Fibroblast of skin of right quadriceps (primary cell): ENCODE measurements at places on chromosomes 7 and 10.

GRCh38 chr7:90267263-90267858 is 22.4 kb downstream of the CFAP69 start:
- no peak for DNase-seq

- DNase-seq = no peak
Observed at GRCh38 chr10:7601023-7601656, 65.6 kb downstream of the ITIH5 start.

- peak; percentile 96 for DNase-seq
Observed at GRCh38 chr10:50605269-50605950, 18.3 kb downstream of the SGMS1 start.

GRCh38 chr7:54550471-54550870 is 8.3 kb downstream of the VSTM2A start:
- DNase-seq = no peak

DNA sequence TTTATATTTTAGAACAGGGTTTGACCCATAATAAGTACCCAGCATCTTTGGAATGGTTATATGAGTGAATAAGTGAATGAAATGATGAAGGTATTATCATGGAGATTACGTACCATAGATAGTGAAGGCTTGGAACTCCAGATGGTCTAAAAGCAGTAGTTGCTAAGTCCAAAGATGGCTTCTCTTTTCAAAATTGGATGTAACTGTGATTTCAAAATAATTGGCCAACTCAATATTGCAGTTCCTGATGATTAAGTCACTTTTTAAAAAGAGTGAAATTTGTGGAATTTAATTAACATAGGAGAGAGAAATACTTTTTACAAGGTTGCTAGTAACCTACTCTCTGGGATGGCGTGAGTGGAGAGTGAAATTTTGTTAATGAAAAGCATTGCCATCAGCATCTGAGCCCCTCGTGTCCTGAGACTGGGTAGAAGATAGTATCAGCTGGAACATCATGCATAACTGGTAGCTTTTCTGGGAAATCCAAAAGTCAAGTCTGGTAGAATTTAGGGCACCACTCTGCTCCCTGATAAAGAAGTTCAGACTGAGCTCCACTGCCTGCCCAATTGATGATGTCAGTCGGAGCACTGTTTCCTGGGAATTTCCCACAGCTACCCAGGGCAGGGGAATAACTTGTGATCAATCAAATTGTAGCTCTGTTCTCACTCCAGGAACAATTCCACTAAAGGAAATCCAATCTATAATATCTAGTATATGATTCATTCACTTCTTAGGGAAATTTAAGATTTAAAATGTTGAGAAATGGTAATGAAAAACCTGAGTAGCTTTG is 3.2 kb downstream of the GPR141 start:
- DNase-seq = no peak

DNA sequence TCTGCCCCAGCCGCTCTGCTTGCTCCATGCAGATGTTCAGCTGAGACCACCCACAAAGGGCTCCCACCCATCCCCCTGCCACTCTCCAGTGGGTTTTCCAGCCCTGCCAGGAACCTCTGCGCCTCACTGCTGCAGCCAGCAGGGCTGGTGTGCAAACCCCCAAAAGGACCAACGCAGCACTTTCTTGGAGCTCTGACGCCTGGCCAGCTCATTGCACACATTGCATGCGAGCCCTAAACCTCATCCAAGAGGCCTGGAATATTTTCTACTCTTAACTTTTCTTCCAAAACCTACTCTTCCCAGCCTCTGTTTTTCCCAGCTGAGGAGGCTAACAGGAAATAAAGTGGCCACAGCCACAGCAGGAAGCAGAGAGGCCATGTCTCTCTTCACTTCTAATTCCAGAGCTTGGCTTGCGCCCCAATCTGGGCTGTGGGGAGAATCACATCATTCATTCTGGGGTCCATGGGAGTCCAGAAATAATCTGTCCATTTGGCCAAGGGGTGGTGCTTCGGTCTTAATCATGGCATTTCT is 4.6 kb upstream of the FAM170B start:
- DNase-seq = peak; percentile 90

DNA sequence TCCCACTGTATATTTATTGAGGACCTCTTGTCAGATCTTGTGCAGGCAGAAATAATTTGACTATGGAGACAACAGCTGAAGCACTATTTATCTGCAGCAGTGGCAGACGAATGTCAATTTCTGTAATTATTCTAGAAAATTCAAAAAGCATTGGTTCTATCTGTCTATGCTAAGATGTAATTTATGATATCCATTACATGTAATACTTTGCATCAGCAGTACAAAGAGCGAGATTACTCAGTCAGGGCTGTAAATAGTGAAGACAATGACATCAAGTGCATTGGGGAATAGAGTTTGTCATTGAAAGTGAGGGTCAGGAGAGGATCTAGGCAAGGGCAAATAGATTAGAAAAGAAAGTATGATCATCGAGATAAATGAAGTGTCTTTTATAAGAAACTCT is 508.2 kb downstream of the ZWINT start:
- no peak for DNase-seq

DNA sequence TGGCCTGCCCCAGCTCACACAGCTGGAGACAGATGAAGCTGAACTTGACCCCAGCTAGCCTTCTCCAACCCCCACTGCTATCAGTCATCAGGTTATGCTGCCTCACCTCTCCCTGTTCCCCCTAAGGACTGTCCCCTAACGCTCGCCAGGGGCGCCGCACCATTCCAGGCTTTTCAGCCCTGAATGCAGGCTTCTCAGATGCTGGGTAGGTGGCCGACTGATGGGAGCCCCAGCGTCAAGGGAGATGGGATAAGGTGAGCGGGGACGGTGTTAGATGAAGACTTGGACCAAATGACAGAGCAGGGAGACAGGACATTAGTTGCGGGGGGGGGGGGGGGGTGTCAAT is 15.8 kb upstream of the OPALIN start:
- DNase-seq = no peak

GRCh38 chr10:89296220-89296648 is 5.6 kb upstream of the IFIT2 start:
- DNase-seq = peak; percentile 36

DNA sequence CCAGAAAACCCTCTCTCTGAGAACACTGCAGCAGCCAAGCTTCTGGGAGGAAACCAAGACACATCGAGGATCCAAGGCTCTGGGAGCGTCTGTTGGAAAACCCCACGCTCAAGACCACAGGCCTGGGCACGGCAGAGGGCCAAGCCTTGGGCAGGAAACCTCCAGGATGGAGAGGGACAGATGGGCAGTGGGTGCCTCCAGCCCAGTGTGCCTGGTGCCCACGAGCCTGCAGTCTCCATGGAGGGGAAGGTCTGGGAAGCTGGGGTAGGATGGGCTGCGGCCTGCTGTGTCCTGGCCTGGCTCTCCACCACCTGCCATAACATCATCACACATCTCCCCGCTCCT is 96.1 kb downstream of the FAM53B start:
- DNase-seq = no peak

DNA sequence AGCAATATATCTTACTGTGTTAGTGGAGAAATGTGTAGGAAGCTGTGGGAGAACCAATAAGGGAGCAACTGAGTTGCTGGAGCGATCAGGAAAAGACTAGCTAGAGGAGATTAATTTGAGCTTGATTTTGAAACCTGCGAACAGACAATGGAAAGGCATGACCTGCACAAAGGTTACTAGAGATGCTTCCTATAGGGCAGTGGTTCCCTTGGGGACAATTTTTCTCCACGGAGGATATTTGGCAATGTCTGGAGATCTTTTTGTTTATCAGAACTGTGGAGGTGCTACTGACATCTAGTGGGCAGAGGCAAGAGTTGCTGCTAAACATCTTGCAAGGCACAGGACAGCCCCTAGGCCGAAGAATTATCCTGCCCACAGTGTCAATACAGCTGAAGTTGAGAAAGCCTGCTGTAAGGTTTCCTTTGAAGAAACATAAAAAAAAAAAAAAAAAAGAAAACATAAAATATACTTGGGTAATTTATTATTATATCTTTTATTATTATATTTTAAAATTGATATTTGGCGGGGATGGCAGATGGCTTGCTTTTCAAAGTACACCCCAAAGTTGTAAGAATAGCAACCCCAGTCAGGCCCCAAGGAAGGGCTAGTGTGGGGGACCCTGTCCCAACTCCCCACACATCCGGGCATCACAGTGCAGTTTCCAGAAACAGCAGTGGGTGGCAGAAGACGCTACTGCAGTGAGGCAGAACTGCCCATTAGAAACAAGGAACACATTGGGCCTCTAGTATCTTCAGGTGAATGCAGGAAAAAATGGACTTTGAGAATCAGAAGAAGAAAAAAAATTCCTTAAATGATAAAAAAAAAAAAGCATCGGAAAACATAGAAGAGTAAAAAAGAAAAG is 481.6 kb downstream of the SH2D4B start:
- DNase-seq = peak; percentile 56

DNA sequence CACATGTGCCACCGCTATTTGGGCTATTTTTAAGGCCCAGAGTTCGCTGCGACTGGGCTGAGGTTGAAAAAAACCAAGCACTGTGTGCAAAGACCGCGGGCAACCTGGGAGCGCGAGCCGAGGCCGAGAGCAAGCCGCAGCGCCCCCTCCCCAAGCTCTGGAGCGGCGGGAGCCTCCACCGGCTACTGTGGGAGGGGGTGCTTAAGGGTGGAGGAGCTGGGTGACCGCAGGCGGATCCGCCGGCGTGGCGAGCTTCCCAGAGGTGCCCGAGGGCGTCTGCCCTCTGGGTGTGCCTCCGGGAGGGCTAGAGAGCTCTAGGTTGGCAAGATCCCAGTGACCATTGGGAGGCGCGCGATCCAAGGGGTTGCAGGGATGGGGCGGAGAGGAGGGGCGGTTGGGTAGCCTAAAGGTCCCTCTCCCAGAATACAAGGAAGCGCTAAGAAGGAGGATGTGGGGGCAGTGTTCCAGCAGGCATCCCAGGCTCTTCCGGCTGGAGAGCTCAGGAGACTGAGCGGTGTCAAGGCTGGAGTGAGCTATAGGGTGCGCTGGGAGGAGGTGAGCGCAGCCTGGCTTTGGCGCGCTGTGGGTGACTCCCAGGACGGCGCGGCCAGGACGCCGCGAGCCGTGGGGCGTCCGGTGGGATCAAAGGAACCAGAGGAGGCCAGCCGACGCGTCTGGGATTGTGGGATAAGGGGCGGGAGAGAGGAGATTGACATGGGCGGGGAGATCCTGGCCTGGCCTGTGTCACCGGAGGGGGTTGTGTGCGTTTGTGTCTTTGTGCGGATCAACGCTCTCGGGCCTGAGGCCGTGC is 8.0 kb downstream of the DLX5 start:
- no peak for DNase-seq

GRCh38 chr7:12788591-12788990 is 101.2 kb downstream of the ARL4A start:
- DNase-seq = no peak

DNA sequence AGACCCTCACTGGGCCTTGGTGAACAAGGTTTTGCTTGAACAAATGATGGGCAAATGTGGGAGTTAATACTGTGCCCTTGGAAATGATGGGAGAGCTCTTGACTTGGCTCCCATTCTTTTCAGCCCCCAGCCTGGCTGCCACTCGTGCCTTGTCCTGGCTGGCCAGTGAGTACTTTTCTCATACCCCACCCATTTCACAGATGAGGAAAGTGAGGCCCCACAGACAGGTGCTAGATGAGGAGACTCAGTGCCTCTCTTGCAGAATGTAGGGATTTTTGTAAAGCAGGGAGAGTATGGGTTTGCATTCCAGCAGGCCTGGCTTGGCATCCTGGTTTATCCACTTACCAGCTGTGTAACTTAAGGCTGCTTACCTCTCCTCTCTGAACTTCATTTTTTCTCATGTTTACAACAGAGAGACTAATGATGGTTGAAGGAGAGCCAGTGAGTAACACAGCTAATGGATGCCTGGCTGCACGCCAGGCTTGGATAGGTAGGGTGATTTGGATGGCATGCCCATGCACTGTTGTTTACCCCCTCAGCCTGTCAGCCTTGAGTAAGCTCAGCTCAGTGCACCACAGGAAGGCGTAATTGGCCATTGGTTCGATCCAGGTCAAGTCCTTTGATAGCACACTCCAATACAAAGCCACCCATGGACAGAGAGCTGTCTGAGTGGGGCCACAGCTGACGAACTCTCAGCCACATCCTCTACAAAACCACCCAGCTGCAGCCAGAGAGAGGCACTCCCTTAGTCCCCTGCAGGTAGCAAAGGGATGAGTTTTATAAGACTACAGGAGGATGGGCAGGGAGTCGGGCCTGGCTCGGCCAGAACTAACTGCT is 436.8 kb downstream of the RPS24 start:
- DNase-seq = no peak

GRCh38 chr10:83680470-83680891 is 458.8 kb upstream of the GHITM start:
- no peak for DNase-seq

GRCh38 chr7:149454750-149455149 is 6.1 kb downstream of the ZNF777 start:
- no peak for DNase-seq

GRCh38 chr7:2796358-2797352 is 47.5 kb downstream of the GNA12 start:
- DNase-seq = peak; percentile 55

GRCh38 chr10:25522946-25523608 is 348.3 kb downstream of the GPR158 start:
- no peak for DNase-seq

DNA sequence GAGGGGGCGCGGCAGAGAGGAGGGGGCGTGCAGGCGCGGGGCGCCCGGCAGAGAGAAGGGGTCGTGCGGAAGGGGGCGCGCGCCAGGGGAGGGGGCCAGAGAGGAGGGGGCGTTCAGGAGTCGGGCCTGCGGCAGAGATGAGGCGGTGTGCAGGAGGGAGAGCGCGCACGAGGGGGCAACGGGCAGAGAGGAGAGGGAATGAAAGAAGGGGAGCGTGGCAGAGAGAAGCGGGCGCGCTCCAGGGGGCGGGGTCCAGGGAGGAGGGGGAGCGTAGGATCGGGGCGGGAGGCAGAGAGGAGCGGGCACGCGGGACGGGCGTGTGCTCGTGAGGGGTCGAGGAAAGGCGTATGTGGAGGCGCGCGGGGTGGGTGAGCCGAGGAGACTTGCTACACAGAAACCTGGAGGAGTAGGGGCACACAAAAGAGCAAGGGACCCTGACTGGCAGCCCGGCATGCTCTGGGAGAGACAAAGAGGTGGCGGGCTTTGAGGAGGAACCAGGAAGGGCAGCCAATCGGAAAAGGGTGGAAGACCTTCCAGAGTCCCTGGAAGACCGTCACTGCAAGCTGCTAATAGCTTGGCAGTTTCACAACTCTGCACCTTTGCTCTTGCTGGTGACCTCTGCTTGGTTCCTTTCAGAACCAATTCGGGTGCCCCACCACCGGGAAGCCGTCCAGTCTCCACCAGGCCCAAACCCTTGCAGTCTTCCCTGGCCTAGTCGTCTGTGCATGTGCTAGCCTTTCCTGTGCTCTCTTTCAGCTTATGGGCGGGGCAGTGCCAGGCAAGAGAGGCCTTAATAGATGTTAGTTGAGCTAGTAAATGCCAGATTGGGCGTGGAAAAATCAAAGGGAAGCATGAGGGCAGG is 639 bp downstream of the DYDC2 start:
- no peak for DNase-seq

- no peak for DNase-seq
Observed at GRCh38 chr10:46236941-46237681, 49.7 kb upstream of the ANTXRL start.

GRCh38 chr7:91019686-91020385 is 244.4 kb upstream of the FZD1 start:
- no peak for DNase-seq

DNA sequence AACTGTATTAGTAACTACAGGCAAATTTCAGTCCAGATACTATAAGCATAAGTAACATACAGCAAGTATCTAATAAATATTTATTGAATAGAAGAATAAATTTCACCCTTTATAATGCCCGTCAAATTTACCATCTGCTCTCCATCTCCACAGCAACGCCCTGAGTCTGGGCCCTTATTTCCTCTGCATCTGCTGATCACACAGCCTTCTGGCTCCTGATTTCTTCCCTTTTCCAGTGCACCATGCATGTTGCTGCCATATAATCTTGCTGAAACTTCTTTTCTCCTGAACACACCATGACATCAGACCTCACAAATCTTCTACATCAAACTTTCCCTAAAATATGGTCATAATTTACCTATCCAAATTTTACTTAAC is 15.4 kb downstream of the HYCC1 start:
- DNase-seq = no peak
